Globus pallidus (tissue), 1 donor: ENCODE measurements at places on chromosomes 4 and X.

DNA sequence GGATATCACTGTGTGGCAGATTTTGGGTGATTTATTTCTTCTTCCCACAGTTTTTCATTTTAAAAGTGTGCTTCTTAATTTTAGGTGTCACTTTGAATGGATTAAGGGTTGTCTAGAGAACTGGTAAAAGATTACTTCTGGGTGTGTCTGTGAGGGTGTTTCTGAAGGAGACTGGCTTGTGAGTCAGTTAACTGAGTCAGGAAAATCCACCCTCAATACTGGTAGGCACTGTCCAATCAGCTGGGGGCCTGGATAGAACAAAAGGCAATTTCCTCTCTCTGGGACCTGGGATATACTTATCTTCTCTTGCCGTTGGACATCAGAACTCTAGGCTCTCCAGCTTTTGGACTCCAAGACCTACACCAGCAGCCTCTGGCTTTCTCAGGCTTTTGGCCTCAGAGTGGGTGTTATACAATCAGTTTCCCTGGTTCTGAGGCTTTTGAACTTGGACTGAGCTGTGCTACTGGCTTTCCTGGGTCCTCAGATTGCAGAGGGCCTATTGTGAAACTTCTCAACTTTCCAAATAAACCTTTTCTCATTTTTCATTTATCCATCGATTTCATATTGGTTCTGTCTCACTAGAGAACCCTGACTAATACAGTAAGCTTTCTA lies 413.1 kb downstream of the GBA3 start:
- no peak for DNase-seq

- peak; percentile 78 for DNase-seq
These were observed 47.0 kb upstream of the SCOC start for GRCh38 chr4:140326395-140326993.

GRCh38 chr4:25813448-25814106 lies 49.2 kb downstream of the SEL1L3 start:
- DNase-seq = no peak

GRCh38 chrX:139724626-139725025 lies 16.7 kb upstream of the MCF2 start:
- no peak for DNase-seq

DNA sequence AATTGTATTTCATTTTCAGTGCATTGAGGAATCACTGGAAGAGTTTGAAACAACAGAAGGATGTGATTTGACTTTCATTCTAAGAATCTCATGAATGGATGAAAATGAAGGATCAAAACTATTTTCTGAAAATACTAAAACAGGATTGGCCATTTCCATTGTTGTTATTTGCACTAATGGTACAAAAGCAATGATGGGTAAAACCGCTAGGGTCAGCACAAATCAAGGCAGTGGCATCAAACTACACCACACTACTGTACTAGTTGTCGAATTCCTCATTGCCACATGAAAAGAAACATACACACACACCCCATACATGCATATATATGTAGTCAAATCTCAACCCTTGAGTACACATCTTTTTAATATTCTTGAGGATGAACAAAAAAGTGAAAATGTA lies 24.7 kb upstream of the CENPVL3 start:
- DNase-seq = no peak

DNA sequence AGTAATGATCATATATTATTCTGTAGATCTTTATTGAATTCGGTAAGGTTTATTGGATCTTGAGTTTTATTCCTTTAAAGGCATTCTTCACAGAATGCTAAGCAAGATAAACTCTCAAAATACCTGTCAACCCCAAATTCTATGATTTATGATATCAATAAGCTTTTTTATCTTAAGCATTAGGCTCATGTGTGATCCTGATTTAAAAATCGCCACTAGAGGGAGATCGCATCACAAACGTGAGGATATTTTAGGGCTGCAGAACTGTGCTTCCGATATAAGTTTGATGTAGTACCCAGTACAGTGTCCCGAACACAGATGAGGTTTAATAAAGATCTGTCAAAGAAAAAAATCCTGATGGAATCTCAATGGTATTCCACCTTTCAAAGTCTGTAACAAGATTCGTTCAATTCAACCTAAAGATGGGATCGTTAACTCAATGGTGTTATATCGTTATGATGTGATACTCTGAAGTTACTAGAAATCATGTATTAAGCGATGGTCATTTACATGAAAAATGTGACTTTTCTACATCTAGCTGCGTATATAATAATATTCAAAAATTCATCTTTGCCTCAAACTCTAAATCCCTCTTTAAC lies 169.0 kb downstream of the CORIN start:
- peak; percentile 34 for DNase-seq

DNA sequence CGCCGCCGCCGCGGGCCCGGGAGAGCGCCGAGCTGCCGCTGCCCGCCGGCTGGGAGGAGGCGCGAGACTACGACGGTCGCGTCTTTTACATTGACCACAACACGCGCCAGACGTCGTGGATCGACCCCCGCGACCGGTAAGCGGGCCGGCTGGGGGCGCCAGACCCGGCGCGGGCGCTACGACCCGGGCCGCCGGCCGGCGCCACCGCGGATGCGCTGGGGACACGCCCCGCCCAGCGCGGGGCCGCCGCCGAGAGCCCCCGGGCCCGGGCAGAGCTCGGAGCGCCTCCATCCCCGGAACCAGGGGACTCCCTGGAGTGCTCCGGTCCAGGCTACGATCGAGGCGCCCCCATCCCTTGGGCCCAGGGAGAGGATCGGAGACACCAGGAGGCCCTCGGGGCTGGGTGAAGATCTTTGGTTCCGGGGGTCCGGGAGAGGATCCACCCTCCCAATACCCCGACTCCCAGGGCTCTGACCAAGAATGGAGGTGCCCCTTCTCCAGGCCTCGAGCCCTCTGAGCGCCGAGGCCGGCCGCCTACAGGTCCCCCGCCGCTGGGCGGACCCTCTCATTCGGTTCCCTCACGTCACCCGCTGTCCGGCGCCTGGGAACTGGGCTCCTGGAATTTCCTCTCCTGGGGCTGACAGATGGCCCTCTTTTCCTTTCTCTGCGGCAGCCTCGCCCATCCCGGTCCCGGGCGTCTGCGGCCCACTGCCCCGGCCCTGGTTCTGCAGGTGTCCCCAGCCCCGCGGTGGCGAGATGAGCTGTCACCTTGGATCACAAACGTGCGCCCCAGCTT lies 48.8 kb downstream of the CLDN34 start:
- DNase-seq = no peak

DNA sequence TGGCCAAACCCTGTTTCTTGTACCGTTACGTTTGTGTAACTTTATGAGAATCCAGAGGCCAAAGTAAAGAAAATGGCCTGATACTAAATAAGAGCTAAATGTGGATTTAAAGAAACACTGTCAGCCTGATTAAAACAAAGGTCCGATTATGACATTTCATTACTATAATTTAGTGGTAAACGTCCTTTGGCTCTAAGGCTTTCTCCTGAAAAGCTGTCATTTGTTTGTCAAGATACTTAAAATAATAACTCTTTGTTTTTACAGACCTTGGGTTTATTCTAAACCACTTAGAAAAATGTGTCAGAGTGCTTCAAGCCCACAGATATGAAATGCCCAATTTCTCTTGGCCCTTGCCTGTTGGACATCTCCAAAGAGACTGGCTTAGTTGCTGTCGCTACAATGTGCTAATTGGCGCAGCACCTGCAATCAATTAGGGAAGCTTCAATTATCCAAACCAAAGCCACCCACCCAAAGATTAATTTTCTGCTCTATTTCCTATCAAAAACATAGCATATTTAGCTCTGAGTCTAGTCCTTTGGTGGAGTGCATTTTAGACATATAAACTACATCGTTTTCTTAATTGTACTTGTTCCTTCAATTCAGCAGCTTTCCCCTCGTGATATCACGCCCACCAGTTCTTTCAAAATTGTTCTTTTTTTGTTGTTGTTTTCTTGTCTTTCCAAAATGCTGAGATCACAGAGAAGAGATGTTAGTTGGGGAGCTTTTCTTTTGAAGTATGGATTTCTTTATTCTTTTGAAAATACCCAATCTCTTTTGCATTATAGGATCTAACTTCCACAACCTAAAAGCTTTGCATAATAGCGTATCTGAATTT lies 13.6 kb downstream of the SMIM20 start:
- DNase-seq = no peak
